Activated CD8-positive, alpha-beta memory T cell treated with anti-CD3 and anti-CD28 coated beads for 1 hour (primary cell): ENCODE measurements at places on chromosomes 1 and 21.

GRCh38 chr1:50109647-50110075, 941 bp downstream of the ELAVL4 start:
- no peak for DNase-seq

GRCh38 chr1:232786845-232787455, 18.3 kb upstream of the MAP10 start:
- DNase-seq: no peak

DNA sequence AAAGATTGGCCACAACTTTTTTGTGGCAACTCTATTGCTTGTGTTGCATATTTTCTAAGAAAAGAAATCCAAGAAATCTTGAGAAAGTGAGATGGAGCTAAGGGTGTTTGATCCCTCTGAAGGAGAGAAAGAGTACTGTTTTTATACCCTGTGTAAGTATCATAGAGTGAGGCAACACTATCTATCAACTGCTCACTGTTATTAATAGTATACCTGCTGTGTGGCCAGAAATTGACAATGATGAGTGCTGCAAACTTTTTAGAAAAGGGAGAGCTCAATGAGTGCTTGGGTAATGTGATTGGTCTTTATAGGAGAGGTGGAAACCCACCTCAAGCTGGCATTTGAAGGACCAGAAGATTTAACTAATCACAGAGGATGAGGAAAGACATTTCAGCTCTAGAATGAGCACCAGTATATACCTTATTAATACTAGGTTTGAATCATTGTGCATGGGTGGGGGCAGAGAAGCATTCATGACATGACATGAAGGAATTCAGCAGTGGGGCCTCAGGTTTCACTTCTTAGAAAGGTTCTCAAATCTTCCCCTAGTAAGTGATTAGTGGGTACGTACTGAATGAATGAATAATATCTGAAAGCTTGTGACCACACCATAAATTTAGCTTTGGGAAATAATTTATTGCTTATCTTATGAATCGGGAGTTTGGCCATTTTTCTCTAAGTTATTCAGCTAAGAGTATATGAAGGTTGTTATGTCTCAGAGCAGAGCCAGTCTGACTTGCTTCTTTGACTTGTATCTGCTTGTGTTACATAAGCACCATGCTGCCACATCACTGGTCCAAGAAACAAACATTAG, 169.2 kb upstream of the SGIP1 start:
- no peak for DNase-seq

DNA sequence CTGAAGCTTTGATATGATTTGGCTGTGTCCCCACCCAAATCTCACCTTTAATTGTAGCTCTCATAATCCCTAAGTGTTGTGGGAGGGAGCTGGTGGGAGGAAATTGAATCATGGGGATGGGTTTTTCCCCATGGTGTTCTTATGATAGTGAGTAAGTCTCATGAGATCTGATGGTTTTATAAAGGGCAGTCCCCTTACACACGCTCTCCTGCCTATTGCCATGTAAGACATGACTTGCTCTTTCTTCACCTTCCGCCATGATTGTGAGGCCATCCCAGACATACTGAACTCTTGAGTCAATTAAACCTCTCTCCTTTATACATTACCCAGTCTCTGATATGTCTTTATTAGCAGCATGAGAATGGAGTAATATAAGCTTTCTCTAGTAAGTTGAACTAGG, 261.9 kb downstream of the HLX start:
- DNase-seq: no peak

DNA sequence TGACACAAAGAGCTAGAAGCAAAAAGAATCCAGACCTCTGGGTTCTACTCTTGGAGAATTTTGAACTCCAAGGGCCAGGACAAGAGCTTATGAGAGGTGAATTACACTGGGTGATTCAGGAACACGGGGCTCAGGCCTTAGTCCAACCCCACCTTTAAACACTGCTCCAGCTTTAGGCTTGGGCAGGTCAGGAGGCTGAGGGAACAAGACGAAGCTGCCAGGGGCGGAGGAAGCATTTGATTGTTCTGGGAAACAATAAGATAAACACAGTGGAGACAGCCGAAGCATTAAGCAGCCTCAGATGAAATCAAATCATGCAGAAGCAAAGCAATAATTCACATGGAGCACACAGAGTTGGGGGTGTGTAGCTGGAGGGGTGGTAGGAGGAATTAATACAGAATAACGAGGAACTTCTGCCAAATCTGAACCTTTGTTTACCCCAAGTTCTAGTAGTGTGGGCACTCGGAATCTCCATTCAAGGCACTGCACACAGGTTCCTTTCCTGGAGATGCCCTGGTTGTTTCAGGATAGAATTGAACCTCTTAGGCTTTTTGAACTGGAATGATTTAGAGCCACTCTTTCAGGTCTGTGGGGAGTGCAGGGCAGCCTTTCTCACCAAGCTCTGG, 93.2 kb downstream of the PLXNA2 start:
- DNase-seq: no peak
